ENCODE measurements at places on chromosomes 7 and 10.

DNA sequence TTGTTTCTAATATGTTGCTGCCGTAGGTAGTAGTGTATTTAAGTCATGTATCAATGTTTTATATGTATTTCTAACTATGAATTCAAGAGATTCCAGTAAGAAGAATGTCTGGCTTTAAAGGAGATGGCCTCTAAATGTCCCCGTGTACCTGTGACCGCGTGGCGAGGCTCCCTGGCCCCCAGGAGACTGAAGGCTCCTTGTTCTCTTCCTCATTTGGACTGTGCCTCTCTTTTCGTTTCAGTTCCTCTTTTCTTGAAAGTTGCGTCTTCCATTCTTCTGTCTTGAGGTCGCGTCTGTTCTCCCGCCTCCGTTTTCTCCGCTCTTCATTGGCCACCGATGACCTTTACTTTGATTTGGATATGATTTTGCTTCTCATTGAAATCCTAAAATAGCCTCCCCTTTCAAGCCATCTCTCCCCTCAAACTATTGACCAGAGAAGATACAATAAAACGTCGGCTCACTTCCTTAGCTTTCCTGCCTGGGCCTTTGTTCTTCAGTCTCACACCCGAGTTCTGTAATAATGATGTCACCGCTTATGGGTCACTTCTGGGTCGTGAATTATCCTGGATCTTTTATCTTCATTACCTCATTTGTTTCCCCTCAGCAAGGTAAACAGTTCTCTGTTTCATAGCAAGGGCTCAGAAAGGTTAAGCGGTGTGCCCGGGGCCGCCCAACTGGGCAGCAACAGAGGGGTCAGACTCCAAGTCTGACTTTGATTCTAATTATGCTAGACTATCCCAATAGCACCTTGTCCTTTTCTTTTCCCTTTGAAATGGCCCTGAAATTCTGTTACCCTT, 28.7 kb downstream of the WIPI2 start:
- H3K36me3 ChIP-seq, result 0 out of 2 replicates have a peak, but pooled peaks cover 9% of the 10 kb centered on the region
- peak; percentile 80 for DNase-seq
- H3K27me3 ChIP-seq, result no peaks in the 10 kb centered on the region
- peak overlapping the region; percentile 28 for H3K4me3 ChIP-seq
- peak overlapping the region; percentile 84 for H3K27ac ChIP-seq

GRCh38 chr10:93417266-93417665, 64.9 kb downstream of the MYOF start:
- no peak overlapping the region for H3K27ac ChIP-seq
- no peak overlapping the region for H3K4me3 ChIP-seq
- no peaks in the 10 kb centered on the region for H3K36me3 ChIP-seq
- no peak for DNase-seq
- no peaks in the 10 kb centered on the region for H3K27me3 ChIP-seq
- H3K4me1 ChIP-seq, result no peaks in the 10 kb centered on the region

DNA sequence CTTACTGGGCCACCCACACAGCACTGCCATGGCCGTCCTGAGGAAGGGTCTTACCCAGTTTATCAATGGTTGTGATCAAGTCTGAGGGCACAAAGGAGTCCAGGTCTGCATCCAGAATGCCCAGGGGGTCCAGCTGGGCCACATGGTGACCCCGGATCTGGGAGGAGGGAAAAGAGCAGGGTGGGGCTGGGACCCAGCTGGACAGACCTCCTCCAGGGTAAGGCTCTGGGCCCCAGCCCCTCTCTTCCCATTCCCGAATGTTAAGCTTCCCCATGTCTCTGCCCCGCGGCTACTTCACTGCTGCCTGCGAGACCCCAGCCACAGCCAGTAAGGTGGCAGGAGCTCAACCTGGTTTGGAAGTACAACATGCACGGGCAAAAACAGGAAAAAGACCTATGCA, 9.5 kb downstream of the OGDHL start:
- no peak overlapping the region for H3K27ac ChIP-seq
- no peaks in the 10 kb centered on the region for H3K27me3 ChIP-seq
- no peaks in the 10 kb centered on the region for H3K4me1 ChIP-seq

DNA sequence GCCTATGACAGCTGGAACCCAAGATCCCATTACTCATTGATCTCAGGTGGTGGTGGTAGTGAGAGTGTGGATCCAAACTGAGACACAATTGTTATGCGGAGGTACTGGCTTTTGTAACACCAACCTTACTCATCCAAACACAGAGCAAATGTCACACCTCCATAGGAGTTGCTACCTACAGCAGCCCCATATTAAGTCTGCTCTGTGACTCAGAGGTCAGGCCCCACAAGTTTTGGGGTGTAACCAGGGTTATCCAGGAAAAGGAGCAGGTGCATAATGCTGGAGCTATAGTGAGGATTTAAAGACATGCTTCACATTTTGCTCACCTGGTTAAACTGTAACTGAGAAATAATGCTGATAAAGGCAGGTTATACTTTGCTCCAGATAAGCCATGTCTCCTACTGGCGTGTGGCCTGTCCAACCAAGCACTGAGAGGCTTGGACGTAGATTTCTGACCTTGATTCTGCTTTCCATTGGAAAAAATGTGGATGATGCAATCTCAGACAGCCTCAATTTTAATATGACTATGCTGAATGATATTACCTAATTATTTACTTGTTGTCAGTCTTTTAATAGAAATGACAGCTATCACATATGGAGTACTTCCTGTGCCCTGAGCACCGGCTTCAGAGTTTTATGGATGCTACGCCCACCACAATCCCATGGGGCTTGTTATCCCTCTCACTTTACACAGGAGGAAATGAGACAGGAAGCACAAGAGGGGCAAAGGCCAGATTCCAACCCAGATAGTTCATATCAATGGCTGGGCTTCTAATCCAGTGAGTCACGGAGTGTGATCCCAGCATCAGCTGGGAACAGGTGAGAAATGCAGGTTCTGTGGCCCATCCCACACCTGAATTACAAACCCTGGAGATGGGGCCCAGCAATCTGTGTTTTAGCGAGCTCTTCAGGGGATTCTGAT, 181.3 kb downstream of the CHN2 start:
- H3K4me3 ChIP-seq, result no peak overlapping the region
- no peaks in the 10 kb centered on the region for H3K27me3 ChIP-seq
- no peak overlapping the region for H3K27ac ChIP-seq
- no peaks in the 10 kb centered on the region for H3K4me1 ChIP-seq
- no peaks in the 10 kb centered on the region for H3K36me3 ChIP-seq
- no peak for DNase-seq

- H3K27ac ChIP-seq, result no peak overlapping the region
- DNase-seq, result no peak
- no peak overlapping the region for H3K4me3 ChIP-seq
- peaks cover 6% of the 10 kb centered on the region for H3K4me1 ChIP-seq
Measured at GRCh38 chr10:133384071-133384470, 5.0 kb downstream of the PAOX start.

DNA sequence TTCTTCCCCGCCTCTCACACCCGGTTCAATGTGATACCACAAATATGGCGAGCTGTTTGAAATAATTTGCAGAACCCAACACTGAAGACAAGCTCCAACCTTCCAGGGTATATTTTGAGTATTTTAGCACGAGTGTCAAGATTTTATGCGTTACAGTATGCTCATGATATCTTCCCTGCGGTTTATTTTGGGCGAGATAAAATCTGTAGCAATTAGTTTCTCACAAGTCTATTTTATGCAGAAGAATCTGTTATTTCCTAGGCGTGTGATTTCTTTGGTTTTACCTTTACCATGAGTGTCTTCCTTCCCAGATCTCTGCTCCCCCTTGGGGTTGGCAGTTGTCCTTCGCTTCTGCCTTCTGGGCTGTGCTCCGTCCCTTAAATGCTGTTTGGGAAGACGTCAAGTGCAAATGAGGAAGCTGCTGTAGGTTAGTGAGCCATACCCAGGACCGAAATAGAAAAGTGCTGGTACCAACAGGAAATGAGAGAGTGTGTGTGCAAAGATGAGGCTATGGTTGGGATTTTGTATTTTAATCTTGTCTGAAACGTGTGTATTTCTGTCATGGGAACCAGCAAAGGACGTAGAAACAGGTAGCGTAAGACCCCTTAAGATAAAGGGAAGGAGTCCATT, 299.8 kb downstream of the KLF6 start:
- no peaks in the 10 kb centered on the region for H3K36me3 ChIP-seq
- no peaks in the 10 kb centered on the region for H3K4me1 ChIP-seq
- no peak overlapping the region for H3K4me3 ChIP-seq
- H3K27ac ChIP-seq, result no peak overlapping the region
- H3K27me3 ChIP-seq, result no peaks in the 10 kb centered on the region

DNA sequence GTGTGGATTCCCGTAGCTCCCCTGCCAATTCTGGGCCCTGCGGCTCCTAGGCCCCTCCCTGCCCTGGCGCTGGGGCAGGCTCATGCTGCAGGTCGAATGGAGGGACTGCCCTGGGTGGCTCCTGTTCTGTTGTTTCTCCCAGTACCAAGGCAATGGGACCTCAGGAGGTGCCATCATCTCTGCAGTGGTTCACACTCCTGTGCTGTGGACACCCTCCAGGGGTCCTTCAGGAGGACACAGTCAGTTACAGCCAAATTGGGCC, 138.3 kb downstream of the ZMIZ1 start:
- no peak overlapping the region for H3K4me3 ChIP-seq
- no peaks in the 10 kb centered on the region for H3K4me1 ChIP-seq

DNA sequence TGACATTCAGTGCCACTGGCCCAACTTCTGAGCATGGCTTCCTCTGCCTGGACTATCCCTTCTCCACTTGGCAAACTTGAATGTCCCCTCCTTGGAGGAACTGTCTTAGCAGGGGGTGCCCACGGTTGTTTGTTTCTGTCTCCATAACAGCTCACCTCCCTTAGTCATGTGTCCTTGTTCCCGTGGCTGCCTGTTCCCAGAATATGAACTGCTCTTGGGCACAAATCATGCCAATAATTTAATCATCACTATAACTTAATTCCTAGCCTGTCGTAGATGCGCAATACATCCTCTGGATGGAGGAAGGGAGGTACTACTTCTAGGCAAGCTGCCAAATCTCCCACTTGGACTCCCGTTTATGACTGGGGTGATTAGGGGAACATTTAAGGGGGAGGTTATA, 173.1 kb downstream of the MYOF start:
- H3K36me3 ChIP-seq, result no peaks in the 10 kb centered on the region
- H3K27me3 ChIP-seq, result no peaks in the 10 kb centered on the region
- H3K4me3 ChIP-seq, result no peak overlapping the region
- H3K27ac ChIP-seq, result no peak overlapping the region
- H3K4me1 ChIP-seq, result no peaks in the 10 kb centered on the region
- no peak for DNase-seq

DNA sequence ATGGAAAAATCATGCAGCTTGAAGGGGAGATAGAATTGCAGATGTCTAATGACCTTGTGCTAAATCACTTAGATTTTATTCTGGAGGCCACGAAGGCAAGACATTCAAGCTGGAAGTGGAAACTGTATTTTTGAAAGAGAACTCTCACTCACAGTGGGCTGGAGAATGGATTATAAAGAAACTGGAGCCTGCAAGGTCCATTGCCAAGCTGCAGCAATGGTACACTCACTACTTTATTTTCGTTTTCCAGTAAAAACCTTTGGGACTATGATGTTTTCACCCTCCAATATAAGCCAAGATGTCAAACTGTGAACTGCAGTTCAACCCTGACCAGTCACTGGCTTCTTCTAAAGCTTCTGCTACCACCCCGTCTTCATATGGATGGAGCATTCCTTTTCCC, 62.0 kb downstream of the SKIDA1 start:
- no peaks in the 10 kb centered on the region for H3K27me3 ChIP-seq
- no peak for DNase-seq
- H3K4me3 ChIP-seq, result no peak overlapping the region
- H3K27ac ChIP-seq, result no peak overlapping the region
- H3K36me3 ChIP-seq, result no peaks in the 10 kb centered on the region

- H3K4me1 ChIP-seq, result no peaks in the 10 kb centered on the region
- H3K4me3 ChIP-seq, result no peak overlapping the region
- no peak for DNase-seq
- no peak overlapping the region for H3K27ac ChIP-seq
- H3K36me3 ChIP-seq, result no peaks in the 10 kb centered on the region
Measured at GRCh38 chr10:122310311-122311050, 39.4 kb downstream of the BTBD16 start.

- no peaks in the 10 kb centered on the region for H3K4me1 ChIP-seq
- H3K4me3 ChIP-seq, result no peak overlapping the region
- H3K36me3 ChIP-seq, result no peaks in the 10 kb centered on the region
- H3K27ac ChIP-seq, result no peak overlapping the region
- no peak for DNase-seq
Measured at GRCh38 chr10:126247446-126247975, 140.8 kb downstream of the ADAM12 start.

All from MM.1S (cell line).